Cardiac fibroblast (primary cell): ENCODE measurements at places on chromosomes 11 and 22.
A peak's percentile ranks its signal among the peaks of the same experiment; 100 is the strongest.

- DNase-seq: no peak
Measured at GRCh38 chr11:788953-789940, 643 bp downstream of the CEND1 start.

DNA sequence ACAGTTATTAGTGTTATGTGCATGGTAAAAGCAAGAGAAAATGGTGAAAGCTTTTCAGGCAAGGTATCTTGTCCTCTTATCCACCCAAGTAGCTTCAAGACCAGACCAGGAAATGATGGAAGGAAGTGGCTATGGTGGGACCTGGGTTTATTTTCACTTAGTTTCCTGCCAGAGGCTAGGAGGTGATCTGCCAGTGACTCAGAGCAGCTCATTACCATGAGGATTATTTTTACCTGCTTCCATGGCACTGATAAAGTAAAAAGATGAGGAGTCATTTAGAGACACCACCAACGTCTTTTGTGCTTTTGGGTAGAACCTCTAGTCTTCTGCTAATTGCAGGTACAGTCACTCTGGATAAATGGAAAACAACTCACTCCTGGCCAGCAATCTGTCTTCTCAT is 339.9 kb upstream of the KIRREL3 start:
- no peak for DNase-seq

DNA sequence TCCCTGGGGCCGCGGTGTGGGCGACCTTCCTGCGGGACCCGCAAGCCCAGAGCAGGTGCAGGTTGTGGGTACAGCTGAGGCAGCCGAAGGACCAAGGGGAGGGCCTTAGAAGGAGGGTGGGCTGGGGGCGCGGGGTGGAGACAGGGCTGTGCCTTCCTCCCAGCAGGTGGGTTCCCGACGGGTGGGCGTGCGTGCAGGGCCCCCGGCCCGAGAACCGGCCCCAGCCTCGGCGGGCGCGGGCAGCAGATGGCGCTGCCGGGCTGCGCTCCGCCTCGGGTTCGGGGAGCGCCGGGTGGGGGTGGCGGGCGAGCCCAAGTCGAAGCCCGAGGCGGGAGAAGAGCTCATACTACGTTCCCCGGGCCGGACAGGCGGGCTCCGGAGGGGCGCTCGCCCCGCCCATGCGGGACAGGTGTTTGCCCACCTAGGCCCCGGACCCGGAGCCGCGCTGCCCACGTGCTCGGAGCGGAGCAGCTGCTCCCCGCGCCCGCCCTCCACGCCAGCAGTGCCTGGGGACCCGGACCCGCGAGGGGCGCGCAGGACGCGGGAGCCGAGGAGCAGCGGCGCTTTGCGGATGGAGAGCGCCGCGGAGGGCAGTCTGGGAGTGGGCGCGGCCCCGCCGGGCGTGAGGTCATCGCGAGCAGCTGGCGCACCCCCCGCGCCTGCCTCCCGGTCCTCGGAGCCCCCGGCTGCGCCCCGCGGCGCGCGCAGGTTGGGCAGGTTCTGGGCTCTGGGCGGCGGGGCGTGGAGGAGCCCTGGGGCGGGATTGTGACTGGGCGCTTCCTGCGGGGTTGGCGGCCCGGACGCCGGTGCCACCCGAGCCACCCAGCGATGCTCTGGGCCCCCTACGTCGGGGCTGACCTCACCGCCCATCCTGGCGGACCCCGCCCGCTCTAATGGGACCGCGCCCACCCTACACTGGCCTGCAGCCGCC is 25.3 kb downstream of the DUSP8 start:
- peak; percentile 10 for DNase-seq

GRCh38 chr22:41407433-41407832 is 25.7 kb downstream of the TEF start:
- no peak for DNase-seq

GRCh38 chr11:119338965-119339588 is 1.6 kb downstream of the C1QTNF5 start:
- DNase-seq: no peak
